Breast epithelium (tissue), 4 donors: ENCODE measurements at places on chromosomes 1 and 21. TPM values are rescaled to one million over a fixed set of nuclear protein-coding genes. Genes with fewer than 3 reads are reported as not detected.

TRIM63 gene
- total RNA-seq = 4.0 TPM

BTBD8 gene
- 12.6 TPM for total RNA-seq

DNASE2B gene
- total RNA-seq = 1.3 TPM

OLFML2B gene
- 7.3 TPM for total RNA-seq

ACTL8 gene
- not detected for total RNA-seq

RASSF5 gene
- total RNA-seq = 17.0 TPM

RGS13 gene
- 3.2 TPM for total RNA-seq

RHD gene
- total RNA-seq = not detected

EPHA2 gene
- total RNA-seq = 16.7 TPM

SV2A gene
- 0.32 TPM for total RNA-seq
